ENCODE measurements at places on chromosomes 1 and 21.

- DNase-seq = no peak
Observed at GRCh38 chr1:76352741-76353435, 278.3 kb downstream of the ST6GALNAC3 start.

- no peak for DNase-seq
Observed at GRCh38 chr1:167599957-167600581, 30.0 kb upstream of the RCSD1 start.

DNA sequence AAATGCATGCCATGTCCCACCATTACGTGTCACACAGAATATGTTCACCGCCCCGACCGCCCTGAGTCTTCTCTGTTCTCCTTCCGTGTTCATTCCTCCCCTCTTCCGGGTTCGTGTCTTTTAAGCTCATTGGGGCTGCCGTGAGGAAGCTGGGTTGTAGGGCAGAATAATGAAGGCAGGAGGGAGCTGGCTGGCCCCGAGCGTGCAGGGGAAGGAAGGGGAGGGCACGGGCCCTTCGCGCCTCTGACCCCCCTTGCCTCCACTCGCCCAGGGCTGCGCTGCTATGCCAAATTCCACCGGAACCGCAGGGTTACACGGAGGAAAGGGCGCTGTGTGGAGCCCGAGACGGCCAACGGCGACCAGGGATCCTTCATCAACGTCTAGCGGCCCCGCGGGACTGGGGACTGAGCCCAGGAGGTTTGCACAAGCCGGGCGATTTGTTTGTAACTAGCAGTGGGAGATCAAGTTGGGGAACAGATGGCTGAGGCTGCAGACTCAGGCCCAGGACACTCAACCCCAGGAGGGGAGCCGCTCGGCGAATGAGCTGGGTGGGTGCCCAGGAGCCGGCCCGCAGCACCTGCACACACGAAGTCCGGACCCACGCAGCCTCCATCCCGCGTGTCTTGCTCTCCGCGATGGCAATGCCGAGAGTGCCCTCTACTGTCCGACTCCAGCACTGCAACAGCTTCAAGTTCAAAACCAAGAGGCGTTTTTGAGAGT lies 16.5 kb upstream of the AGTRAP start:
- DNase-seq = no peak

- DNase-seq = no peak
Observed at GRCh38 chr1:189616893-189617292, 860.8 kb downstream of the BRINP3 start.

- DNase-seq = no peak
Observed at GRCh38 chr1:17773591-17774326, 18.6 kb downstream of the ACTL8 start.

DNA sequence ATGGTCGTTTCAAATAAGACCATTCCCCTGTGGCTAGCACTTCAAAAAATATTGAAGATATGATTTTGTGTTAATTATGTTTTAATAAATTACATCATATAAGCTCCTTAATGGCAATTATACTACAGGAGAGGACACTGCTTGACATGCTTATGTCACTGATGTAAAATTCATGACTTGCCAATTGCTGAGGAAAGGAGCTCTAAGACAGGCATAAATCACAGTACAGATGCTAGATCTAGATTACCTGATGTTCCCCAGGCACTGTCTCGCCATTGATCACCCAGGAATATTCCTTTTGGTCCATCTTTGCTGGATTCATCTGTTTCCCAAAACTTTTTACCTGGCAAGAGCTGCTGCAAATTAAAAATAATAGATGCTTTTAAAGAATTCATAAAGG lies 58.8 kb downstream of the PUM1 start:
- no peak for DNase-seq

DNA sequence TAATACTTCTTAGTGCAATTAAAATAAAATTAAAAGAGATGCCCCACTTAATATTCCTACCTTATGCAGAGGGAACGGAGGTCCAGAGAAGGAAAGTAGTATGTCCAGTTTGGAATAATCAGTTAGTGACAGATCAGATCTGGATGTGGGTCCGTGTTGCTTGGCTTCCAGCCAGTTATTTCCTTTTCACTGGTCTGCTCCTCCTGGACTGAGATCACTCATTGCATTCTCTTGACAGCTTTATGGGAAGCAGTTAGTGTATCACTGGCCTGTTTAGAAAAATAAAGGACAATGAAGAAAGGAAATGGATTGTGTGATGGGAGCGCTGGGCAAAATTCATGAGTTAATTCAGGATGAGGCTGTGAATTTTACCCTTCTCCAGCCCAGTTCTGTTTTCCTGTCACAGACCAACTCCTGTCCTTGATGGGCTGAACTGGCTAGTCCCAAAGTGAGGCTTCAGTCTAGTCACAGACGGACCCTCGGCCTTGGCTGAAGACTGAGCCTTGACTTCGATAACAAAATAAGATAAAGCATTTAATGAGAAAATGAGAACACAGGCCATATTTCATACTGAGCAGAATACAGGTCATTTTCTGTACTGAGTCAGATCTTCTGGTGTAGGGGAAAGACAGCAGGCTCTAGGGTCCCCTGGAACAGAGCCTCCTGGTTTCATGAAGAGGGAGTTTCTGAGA lies 85.2 kb upstream of the TRABD2B start:
- no peak for DNase-seq

DNA sequence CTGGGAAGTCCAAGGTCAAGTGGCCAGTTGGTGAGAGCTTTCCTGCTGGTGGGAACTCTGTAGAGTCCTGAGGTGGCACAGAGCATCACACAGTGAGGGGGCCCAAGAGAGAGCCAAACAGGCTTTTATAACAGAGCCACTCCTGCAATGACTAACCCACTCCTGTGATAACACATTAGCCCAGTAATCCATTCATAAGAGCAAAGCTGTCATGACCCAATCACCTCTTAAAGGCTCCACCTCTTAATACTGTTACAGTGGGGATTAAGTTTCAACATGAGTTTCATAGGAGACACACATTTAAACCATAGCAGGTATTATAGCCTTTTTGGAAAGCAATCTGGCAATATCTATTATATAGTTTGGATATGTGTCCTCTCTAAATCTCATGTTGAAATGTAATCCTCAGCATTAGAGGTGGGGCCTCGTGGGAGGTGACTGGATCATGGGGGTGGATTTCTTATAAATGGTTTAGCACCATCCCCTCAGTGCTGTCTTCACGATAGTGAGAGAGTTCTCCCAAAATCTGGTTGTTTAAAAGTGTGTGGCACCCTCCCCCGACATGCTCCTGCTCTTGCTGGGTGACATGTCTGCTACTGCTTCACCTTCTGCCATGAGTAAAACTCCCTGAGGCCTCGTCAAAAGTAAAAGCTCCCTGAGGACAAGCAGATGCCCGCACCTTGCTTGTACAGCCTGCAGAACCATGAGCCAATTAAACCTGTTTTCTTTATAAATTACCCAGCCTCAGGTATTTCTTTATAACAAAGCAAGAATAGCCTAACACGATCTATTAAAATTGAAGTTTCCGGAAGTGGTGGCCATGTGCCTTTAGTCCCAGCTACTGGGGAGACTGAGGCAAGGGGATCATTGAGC lies 64.5 kb downstream of the CD58 start:
- DNase-seq = no peak

- DNase-seq = no peak
Observed at GRCh38 chr1:18447509-18448220, 33.1 kb upstream of the KLHDC7A start.

- peak; percentile 13 for DNase-seq
Observed at GRCh38 chr1:46133181-46133658, 791 bp upstream of the PIK3R3 start.

GRCh38 chr21:42414928-42415769 lies 11.4 kb downstream of the UBASH3A start:
- no peak for DNase-seq

GRCh38 chr1:99496067-99496466 lies 149.8 kb upstream of the PALMD start:
- DNase-seq = no peak

DNA sequence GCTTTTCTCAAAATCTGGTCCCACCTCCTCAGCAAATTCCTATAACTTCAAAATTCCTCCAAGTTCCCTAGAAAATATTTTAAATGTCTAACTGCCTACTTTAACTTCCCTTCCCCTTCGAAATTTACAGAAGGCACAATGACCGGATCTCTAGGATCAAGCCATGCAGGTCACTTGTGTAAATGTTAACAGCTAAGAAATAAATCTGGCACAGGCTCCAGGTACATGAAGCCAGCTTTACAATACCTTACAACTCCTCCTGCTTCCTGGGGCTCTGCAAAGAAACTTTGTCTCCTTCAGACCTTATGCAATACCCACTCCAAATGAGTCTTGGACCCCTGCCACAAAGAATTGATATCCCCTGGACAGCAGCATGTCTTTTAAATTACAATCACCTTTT lies 1164.2 kb downstream of the BRINP3 start:
- no peak for DNase-seq

DNA sequence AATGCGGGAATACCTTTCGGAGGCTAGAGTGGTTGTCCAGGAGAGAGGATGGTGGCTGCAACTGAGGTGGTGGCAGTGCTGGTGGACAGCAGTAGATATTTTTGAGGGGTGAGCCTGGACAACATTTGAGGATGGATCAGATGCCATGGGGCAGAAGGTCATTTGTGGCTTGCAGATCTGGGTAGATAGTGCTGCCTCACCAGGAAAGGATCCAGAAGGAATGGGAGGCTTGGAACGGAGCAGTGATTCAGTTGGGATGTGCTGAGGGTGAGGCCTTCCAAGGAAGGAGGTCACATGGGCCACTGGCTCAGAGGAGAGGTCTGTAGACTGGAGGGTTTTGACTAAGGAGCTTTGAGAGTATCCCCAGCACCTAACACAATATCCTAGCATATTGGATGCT lies 110.8 kb upstream of the KAZN start:
- no peak for DNase-seq

DNA sequence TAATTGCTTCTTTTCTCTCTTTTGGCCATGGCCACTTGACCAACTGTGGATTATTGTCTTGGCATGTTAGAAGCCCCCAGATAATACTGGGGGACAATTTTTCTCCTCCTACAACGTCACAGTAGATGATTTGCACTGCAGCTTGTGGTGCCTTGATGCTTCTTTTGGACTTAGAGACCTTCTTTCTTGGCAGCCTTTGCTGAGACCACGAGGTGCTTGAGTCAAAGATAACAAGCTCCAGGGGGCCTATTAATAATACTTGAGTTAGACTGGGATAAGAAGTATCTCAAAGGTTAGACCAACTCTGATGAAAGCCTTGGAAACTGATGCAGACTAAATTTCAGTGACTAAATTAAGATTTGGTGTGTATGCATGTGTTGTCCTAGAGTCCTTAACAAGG lies 3.2 kb downstream of the PPP1R12B start:
- no peak for DNase-seq

All from iPS DF 6.9 (cell line).